ENCODE measurements at places on chromosomes 3 and 15.

- no peak for DNase-seq
These were observed 18.0 kb downstream of the SRGAP3 start for GRCh38 chr3:9231471-9231870.

DNA sequence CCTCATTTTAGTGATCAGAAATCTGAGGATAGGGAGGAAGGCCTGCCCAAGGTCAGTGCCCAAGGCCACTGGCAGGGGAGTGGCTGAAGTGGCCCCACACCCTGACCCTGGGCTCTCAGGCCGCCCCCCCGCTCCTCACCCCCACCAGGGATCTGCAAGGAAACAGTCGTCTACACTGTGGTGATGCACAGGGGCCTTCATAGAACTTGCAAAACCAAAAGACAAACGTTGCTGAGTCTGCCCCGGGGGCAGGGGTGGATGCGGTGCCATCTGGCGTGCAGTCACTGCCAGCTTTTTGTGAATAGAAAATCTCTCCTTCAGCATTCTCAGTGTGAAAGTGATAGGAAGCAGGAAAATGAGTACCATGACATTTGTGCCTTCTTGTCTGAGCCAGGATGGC lies 41.3 kb downstream of the WHAMM start:
- no peak for DNase-seq

- no peak for DNase-seq
These were observed 195.2 kb downstream of the SLCO3A1 start for GRCh38 chr15:92048739-92049138.

DNA sequence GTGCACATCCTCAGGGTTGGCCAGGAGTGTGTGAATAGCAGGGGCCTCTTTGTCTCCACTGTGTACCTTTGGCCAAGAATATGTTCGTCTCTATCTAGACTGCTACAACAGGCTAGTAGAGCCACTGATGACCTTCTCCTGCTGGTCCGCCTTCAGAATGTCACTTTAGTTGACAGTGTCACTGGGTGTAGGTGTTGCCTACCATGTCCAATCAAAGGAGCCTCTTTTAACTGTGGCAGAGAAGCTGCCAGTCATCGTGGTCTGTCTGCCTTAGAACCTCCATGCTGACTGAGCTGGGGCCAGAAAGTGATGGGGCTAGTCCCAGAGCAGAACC lies 40.1 kb downstream of the OXSR1 start:
- no peak for DNase-seq

DNA sequence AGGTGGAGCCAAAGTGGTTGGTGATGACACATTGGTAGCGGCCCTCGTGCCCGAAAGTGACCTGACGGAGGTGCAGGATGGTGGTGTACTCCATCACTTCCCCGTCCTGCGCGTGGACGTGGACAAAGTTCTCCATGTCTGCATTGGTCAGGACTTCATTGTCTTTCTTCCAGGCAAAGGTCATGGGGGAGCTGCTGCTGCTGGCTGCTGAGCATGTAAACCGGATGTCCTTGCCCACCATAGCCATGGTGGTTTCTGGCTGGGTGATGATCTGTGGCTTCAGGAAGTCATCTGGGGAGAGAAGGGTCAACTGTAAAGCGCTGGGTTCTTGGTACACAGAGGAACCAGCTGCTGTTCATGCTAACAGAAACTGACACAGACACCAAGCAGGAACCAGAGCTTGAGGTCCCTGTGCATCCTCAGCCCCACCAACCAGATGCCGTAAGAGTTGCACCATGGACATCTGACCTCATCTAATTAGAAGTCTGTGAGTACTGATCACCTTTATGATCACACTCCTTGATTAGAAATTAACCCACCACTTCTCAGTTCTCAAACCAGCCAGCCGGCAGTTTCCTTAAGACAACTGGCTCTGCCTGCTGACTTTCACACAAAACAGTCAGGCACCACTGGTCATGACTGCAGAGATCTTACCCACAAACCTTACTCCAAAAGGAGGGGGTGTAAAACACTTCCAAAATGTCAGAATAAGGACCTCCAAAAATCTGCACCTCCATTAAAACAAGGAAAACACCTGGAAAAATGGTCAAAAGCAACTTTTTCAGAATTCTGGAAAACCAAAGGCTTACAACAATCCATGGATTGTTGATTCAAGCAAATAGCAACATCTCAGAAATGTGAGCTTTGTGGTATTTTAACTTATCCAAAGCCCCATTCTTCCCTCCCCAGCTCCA lies 114.6 kb downstream of the LRIG1 start:
- DNase-seq, result no peak

- DNase-seq, result no peak
These were observed 750 bp downstream of the PODXL2 start for GRCh38 chr3:127629467-127630403.

Measured in left ventricle myocardium inferior (tissue), 1 donor.